ENCODE measurements at places on chromosomes 3 and 15. TPM values are rescaled to one million over a fixed set of nuclear protein-coding genes. Genes with fewer than 3 reads are reported as not detected.

GRCh38 chr3:142239421-142239820, 14.0 kb upstream of the GK5 start:
- ATAC-seq, result no peak

- ATAC-seq, result no peak
Measured at GRCh38 chr3:425079-425478, 228.5 kb downstream of the CHL1 start.

- ATAC-seq, result no peak
Measured at GRCh38 chr3:178002113-178002512, 534.1 kb upstream of the KCNMB2 start.

DNA sequence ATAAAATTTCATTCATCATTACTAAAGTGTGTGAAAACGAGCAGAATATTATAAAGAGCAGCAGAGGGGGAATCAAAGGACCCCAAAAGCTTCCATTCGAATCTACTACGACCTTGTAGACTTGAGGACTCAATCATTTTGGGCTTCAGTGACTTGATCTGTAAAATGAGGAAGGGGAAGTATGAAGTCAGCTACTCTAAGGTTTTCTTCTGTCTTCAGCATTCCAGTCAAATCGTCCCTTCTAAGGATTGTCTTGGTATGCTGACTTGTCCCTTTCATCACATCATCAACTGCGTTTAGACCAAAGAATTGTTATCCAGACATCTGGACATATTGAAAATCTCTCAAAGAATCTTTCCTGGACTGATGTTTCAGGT, 44.8 kb downstream of the PLD1 start:
- no peak for ATAC-seq

DNA sequence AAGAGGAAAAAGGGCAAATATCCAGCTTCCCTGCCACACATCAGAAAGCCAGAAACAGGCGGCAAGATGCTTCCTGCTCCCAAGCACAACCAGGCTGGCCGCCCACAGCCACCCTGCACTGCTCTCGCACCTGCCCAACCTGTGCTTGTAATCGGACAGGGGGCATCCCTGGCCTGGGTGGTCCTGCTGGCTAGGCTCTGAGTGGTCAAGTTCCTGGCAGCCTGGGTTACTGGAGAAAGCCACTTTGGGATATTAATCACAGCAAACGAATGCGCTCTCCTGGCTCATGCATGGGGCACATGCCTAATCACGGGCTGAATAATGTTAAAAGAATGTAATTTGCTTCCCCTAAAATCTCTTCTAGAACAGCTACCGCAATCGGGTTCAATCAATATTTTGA, 442.4 kb downstream of the MCTP2 start:
- no peak for ATAC-seq

DNA sequence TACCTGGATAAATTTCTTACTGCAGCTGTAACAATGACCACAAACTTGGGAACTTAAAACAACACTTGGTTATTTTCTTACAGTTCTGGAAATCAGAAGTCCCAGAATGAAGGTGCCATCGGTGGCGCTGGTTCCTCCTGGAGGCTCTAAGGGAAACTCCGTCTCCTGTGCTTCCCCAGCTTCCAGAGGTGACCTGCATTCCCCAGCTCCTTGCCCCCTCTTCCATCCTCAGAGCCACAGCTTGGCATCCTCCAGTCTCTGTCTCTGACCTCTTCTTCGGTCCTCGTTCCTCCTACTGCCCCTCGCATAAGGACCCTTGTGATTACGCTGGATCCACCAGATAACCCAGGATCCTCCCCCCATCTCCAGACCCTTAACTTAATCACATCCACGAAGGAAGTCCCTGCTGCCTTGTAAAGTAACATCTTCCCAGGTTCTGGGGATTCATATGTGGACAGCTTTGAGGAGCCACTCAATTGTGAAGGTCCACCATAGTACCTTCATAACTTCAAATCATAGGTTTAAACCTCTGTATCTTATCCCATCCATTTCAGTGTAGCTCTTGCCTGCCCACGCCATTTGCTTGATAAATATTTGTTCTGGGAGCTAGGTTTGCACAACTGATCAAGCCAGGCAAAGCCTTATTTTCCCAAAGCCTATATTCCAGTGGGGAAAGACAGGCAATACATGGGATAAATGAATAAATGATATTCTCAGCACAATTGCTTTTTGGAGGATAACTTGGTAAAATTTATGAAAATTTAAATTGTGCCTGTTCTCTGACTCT, 34.8 kb downstream of the KLF15 start:
- ATAC-seq, result no peak

Gene ZNF502
- total RNA-seq, result 5.3 TPM

Gene USP50
- not detected for total RNA-seq

Gene CCDC9B
- 28.0 TPM for total RNA-seq

GRCh38 chr3:67883766-67884165, 229.4 kb upstream of the SUCLG2 start:
- no peak for ATAC-seq

- ATAC-seq, result peak; percentile 54
Measured at GRCh38 chr15:64162478-64162868, 349 bp downstream of the PPIB start.

- no peak for ATAC-seq
Measured at GRCh38 chr3:24359645-24360462, 134.8 kb downstream of the THRB start.

Gene CCR8
- not detected for total RNA-seq

Gene CATSPER2
- total RNA-seq, result 1.9 TPM

Gene AMIGO3
- 0.31 TPM for total RNA-seq

Gene GREM1
- 55.5 TPM for total RNA-seq

GRCh38 chr3:189355481-189356201, 183.9 kb downstream of the TPRG1 start:
- peak; percentile 61 for ATAC-seq

DNA sequence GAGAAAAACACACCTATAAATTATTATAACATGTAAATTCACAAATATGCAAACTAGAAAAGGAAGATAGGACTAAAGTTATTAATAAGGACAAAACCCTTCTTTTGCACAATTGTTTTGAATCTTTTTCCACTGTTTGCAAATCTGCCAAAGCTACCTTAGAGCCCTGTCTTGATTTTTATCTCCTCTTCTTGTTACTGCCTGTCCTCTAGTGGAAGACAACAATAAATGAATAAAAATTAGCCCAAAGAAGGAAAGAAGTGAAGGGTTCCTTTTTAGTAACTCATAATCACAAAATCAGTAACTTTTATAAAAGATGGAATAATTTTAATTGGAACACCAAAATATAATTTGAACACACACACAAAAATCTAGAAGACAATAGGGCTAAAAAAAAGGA, 2.7 kb downstream of the CD200R1 start:
- ATAC-seq, result no peak

DNA sequence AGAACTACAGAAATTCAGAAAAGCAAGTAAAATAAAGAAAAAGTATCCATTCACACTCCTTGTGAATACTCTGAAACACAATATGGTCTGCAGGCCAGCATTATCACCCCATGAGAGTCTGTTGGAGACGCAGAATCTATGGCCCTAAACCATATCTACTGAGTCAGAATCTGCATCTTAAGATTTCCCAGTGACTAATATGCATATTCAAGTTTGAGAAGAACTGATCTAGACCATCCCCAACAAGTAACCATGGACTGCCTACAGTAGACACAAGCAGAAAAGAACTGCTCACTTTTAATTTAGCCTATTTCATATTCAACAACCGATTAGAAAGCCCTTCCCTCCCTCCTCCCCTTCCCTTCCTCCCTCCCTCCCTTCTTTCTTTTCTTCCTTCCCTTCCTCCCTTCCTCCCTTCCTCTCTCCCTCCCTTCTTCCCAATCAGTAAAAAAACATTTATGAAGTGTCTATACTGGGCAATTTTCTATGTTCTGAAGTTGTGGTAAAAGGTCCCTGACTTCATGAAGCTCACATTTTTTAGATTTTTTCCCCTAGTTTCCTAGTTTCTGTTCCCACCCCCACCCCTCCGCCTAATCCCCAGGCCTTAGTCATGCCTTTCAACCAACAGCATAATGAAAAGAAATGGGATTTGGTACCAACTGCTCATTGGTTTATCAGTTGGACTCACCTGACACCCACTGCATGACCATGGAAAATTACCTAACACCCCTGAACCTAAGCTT, 125.2 kb downstream of the CNTN3 start:
- no peak for ATAC-seq

Gene SLC51A
- total RNA-seq, result not detected

DNA sequence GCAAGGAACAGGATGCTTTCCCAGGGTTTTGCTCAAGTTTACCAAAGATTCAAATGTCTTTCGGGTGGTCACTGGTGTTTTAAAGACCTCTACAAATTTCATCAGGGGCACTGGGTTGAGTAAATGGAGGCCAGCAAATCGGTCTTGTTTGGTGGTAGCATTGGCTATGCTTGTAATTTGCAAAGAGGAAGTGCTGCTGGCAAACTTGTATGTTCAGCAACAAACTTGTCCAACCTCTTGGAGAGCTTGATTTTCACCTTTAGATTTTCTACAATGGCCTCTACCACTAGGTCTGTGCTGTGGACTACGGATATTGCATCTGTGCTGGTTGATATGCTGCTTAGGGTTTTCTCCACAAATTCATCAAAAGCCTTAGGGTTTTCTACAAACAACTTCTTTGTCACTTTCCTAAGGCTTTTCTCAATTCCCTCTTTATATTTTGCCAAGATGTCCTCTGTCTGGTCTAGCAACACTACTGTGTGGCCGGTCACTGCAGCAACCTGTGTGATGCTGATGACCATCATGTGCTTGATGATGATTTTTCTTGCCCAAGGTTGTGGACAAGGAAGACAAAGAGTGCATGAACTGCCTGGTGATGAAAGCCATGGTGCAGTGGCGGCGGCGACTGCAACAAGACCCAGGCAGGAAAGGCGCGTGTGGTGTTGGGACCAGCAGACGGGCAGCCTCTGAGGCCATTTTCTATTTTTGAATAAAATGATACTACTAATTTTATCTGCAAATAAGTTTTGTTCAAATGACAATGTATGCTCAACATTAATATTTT, 50.8 kb downstream of the RFX7 start:
- no peak for ATAC-seq

Gene KBTBD8
- total RNA-seq, result 3.8 TPM

Data from gastroesophageal sphincter (tissue), 4 donors.